ENCODE measurements at places on chromosomes 1 and 21.

GRCh38 chr1:18637962-18638834, 7.6 kb downstream of the PAX7 start:
- no peak for DNase-seq

GRCh38 chr1:21234779-21235178, 55.5 kb downstream of the ECE1 start:
- DNase-seq: peak; percentile 52

GRCh38 chr1:91894036-91894761, 8.2 kb upstream of the TGFBR3 start:
- no peak for DNase-seq

DNA sequence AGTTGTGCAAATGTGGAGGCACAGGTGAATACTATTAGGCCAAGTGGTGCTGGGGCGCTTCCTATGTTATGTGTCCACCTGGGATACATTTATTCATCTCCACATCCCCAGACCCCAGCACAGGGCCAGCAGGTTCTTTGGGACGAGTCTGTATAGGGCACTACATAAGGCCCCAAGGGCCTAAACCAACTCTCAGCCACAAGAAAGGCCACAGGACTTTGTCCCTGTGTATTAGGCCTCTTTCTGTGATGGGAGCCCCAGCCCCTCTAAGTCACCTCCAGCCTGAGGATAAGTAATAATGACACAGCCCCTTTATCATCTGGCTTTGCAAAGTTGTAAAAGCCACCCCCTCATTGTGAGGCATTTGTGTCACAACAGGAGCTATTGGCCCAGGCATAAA, 79.2 kb upstream of the CD1D start:
- DNase-seq: no peak

- DNase-seq: no peak
Measured at GRCh38 chr1:170310014-170310405, 164.3 kb downstream of the NTMT2 start.

DNA sequence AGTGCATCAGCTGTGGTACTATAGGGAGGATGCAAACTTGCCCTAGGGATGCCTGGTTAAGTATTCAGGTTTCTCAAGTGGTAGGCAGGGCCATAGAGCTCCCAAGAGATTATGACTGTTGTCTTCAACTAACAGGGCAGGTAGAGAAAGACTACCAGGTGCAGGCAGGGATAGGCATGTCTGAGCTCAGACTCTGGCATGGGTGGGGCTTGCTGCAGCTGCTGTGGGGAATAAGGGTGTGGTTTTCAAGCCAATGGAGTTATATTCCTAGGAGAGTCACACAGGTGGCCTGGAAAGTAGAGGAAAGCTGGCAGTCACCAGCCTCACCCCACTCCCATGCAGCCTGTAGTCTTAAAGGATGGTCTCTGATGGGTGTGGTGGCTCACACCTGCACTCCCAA, 673.4 kb upstream of the ADGRL4 start:
- DNase-seq: no peak

GRCh38 chr1:56948403-56949023, 17.3 kb downstream of the C8B start:
- peak; percentile 36 for DNase-seq

DNA sequence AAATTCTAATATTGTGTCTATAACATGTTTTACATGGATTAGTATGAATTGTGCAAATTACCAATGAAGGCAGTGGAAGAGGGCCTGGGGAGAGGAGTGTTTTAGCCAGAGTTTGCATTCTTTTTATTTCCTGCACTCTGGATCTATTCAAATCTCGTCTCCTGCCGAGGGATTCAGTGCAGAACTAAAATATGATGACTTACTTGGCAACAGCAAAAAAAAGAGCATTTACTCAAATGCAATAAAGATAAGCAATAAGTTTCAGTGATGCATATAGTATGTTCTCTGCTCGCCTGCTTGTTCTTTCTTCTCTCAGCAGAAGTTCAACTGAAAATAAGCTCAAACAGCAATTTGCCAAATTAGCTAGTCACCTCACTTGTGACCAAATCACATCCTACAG, 33.4 kb upstream of the NRIP1 start:
- no peak for DNase-seq

- DNase-seq: no peak
Measured at GRCh38 chr1:212630158-212630900, 21.8 kb downstream of the ATF3 start.

GRCh38 chr1:175089136-175089718, 21.6 kb downstream of the TNN start:
- no peak for DNase-seq

DNA sequence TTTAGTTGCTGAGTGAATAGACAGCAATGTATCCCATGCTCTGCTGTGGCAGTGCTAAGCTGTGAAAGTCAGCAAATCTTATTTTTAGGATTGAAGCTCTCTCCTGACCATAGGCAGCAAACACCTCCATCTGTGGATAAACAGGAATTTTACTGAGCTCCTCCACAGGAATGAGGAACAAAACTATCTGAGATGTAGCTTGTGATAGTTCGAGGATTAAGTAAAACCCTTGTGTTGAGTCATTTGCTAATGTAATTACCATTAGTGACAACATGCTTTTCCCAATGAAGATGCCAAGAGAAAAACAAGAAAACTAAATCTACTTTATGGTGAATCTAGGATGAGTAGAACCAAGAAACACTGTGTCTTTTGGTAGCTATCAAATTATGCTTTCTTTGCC, 122.7 kb downstream of the CLEC20A start:
- DNase-seq: no peak

DNA sequence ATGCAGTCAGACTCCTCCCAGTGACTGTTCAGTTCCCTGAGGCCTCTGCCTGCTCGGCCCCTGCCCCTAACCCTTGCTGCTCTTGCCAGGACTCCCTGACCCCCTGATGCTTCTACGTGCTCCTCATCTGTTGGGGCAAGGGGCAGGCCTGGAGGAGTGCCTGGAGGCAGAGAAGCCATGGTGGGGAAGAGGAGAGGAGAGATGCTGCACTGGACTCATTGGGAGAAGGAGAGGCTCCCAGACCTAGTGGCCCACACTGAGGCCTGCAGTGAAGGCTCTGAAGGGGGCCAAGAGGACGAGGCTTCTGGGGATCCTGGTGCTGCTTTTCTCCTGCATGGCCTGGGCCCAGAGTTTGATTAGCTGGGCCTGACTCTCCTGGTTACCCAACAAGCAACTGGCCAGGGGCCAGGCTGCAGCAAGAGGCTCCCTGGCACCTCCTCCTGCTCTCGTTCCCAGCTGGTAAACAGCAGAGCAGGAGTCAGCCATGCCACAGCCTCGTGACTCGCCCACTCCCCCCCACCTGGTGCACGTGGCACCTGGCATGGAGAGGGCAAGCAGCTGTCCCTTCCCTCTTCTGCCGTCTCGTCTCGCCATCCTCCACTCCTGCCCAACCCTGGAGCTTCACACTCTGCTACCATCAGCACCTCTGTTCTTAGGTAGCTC, 847 bp upstream of the RORC start:
- peak; percentile 23 for DNase-seq

GRCh38 chr1:62230718-62231117, 36.1 kb downstream of the L1TD1 start:
- peak; percentile 58 for DNase-seq

GRCh38 chr1:92655197-92655801, 129.6 kb downstream of the EVI5 start:
- DNase-seq: no peak

DNA sequence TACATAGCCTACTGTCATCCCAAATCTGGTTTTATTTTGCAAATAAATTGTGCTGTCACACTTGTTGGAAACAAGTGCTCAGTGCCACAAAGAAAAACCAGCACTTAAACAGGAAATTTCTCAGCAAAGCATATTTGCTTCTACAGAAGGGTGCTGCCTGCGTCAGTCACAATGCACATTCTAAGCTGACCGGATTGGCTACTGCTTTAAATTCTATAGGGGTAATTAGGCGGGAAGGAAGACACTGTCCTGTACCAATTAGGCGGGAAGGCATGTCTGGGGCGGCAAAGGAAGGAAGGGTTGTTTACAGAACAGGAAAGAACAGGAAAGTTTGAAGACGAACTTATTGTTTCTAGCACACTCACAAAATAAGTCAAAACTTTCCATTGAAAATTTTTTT, 2.8 kb downstream of the IFI16 start:
- DNase-seq: no peak

DNA sequence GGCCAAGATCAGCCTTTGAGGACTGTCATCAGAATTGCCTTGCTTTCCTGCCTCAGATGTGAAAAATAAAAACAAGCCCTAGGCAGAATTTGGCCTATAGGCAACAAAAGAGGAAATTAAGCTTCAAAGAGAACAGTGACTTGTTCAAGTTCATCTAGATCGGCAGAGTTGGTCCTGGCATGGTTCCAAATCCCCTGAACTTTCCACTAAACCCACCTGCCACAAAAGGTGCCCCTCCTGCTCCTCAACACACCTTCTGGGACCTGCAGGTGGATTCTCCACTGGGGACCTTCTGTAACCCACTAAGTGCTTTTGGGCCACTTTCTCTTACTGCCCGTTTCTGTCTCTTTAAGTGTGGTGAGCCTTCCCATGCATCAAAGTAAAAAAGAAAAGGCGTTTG, 42.5 kb upstream of the LRRN2 start:
- DNase-seq: no peak

GRCh38 chr1:230119340-230119739, 52.3 kb downstream of the GALNT2 start:
- no peak for DNase-seq
